Suprapubic skin (tissue), 4 donors: ENCODE measurements at places on chromosomes 6 and 20.

GRCh38 chr6:90329386-90330077 lies 32.9 kb upstream of the BACH2 start:
- no peak for DNase-seq

DNA sequence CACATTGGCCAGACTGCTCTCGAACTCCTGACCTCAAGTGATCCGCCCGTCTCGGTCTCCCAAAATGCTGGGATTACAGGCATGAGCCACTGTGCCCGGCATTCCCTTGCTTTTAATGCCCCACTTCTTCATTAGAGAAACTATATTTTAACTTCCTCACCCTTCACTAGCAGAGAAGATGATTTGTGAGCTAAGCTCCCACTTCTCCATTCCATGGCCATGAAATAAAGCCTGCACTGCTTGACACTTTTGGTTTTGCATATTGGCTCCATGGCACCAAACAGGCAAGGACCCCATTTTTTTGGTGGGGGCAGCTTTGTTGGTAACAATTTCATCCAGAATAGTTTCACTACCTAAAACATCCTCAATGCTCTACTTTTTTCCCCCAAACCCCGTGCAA lies 145.3 kb downstream of the TFAP2B start:
- DNase-seq = no peak

GRCh38 chr6:20001286-20001685 lies 164.1 kb downstream of the ID4 start:
- DNase-seq = no peak

- no peak for DNase-seq
Observed at GRCh38 chr20:25453035-25453810, 45.8 kb downstream of the GINS1 start.

DNA sequence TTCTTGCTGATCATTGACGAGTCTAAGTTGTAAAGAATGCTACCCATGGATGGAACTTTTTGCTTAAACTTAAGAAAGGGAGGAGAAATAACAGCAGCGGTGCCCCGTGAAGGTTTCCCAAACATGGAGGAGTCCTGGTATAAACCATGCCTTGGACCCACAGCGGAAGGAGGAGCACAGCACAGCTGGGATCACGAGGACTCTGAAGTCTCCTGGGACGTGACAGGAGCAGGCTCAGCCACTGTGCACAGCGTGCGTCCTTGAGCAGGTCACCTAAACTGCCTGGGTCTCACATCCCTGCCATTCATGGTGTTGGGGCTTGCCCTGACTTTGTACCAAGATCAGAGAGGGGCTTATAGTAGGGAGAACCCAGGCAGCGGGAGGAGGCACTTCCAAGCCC lies 56.1 kb upstream of the UNC93A start:
- DNase-seq = no peak

DNA sequence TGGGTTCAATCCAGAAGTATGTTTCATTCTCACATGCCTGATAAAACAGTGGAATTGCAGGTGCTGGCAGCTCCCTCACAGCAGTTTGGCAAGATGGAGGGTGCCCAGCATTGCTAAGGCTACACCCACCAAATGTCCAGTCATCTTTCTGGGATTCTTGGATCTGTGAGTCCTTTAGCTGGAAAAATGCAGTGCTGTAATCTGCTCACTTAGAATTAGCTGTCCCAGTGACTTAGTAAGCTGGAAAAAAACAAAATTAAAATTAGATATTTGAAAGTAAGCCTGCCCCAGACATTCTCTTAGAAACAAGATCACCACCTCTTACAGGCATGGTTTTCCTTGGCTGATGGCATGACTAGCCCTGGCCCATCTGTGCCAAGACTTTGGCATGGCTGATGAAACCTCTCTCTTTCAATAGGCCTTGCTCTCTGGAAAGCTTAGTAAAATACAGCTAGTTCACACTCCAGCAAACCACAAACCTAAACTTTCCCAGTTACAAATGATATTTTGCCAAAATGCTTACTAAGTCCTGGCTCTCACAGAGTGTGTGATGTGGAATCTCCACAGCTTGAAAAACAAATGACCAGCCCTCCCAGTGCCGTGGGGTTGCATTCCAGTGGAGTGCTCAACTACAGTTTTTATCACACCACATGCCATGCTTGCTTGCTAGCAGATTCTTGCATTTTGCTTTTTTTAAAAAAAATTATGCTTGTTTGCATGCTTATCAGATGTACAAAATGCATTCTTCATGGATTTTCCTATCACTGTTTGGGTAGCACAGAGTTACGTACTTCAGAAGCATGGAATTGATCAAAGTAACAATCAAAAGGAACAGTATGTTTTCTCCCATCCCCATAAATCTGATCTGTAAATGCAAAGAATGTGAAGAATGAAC lies 261.5 kb downstream of the EYA4 start:
- DNase-seq = no peak

DNA sequence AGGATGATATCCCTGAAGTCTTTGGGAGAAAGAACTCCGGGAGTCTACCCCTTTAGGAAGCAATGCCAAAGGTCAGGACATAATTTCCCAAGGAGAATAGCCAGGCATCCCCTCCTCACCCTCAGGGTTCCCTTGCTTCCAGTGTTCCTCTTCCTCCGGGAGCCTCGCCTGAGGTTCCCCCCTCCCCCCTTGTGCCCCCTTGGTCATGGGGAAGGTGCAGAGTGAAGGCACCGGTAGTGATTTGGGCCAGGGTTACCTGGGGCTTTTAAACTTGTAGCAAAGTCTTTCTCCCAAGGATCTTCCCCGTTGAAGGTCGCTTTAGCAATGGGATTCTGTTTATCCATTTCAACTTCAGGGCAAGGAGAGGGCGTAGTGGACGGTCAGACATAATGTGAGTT lies 1.2 kb downstream of the ISM1 start:
- no peak for DNase-seq

DNA sequence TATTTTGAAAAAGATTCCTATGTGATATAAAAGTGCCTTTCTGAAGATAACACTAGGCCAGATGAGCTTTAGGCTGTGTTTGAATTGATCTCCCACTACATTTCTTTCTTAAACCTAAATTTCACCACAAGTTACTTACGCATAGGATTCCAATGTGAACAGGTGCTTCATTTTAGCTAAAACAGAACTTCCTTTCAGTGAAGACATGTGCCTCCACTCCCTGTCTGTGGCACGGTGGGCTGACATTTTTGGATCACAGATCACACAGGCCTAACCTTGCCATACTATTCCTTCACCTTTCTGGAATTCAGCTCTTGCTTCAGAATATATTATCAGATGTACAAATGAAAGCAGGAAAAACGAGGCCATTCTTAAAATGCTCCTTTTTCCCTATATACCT lies 231.8 kb downstream of the SAMD5 start:
- DNase-seq = no peak

DNA sequence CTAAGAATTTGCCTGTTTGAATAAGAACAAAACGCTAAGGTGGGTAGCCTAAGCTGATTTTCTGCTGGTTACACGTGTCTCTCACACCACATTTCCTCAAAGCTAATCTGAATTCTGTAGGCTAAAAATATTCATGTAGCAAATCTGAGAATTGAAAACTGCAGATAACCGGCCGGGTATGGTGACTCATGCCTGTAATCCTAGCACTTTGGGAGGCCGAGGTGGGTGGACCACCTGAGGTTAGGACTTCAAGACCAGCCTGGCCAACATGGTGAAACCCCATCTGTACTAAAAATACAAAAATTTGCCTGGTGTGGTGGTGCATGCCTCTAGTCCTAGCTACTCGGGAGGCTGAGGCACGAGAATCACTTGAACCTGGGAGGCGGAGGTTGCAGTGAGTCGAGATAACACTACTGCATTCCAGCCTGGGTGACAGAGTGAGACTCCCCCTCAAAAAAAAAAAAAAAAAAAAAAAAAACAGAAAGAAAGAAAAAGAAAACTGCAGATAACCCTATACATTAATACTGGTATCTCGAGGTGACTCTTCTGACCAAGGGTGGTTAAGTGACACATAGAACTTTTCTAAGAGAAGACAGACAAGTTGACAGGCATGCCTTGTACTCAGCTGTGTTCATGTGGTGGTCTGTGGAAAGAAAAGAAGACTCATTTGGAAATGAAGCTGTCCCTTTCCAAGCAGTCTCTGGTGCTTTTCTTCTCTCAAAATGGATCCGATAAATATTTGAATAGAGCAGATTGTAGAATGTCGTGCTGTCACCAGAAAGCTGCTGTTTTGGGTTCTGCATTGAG lies 24.7 kb upstream of the ASXL1 start:
- DNase-seq = no peak

DNA sequence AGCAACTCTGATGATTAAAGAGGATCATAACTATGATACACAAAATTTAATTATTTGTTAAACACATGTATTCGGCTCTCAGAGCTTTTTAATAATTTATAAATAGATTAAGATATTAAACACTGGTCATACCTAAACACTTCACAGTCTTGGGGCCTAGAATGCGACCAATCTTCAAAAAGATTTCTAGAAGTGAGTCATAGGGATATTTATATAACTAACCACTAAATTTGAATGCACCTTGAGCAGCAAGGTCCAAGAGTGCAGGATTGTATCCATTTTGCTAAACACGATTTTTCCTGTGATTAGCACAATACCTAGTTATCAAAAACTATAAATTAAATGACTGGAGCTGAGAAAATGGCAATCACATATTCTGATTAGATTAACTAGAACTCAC lies 709.3 kb downstream of the EPHA7 start:
- DNase-seq = no peak
